Activated CD4-positive, alpha-beta T cell treated with anti-CD3 and anti-CD28 coated beads, Interleukin-2, Interleukin-6, amounts not matched to agents 100 ng/mL and 50 ng/mL, durations not matched to agents 16 hours and 8 hours (primary cell): ENCODE measurements at places on chromosomes 16 and 17.
A peak's percentile ranks its signal among the peaks of the same experiment; 100 is the strongest.

- peak; percentile 97 for DNase-seq
Measured at GRCh38 chr16:57609541-57610401, 18.7 kb upstream of the ADGRG1 start.

DNA sequence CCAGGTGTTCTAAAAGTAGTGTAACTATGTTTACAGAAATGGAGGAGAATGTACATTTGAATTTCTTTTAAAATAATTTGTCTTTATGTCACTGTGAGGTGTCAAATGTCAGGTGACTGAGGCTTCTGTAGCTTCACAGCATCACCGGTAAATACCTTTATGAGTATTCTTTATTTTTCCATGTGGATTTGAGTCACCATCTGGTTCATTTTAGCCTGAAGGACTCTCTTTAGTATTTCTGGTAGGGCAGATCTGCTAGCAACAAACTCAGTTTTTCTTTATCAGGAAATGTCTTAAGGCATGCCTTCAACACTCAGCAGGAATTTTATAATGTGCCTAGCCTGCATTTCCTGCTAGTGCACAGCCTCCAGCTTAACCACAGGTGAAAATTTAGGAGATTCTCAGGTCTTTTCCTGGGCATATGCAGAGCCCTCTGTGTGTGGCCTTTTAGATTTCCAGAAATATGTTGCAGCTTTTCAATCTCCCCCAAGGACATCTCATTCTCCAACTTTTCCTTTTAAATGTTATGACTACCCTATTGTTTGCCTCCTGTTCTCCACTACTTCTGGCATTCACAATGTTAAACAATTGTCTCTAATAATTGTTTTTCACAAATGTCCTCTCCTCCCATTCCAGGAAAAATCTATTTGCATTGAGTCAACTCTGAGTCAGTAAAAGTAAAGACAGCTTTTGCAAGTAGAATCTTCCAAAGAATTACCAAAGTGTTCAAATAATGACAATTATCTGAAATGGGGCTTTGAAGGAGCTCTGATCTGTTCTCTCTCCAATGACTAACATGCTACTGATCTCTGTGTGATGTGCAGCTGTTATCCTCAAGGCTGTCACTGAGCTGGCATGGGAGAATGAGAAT, 239.4 kb upstream of the CPHXL start:
- DNase-seq: no peak

- DNase-seq: no peak
Measured at GRCh38 chr17:73960469-73960868, 243.0 kb upstream of the RPL38 start.

- DNase-seq: peak; percentile 72
Measured at GRCh38 chr17:39239640-39240314, 14.0 kb upstream of the STAC2 start.

DNA sequence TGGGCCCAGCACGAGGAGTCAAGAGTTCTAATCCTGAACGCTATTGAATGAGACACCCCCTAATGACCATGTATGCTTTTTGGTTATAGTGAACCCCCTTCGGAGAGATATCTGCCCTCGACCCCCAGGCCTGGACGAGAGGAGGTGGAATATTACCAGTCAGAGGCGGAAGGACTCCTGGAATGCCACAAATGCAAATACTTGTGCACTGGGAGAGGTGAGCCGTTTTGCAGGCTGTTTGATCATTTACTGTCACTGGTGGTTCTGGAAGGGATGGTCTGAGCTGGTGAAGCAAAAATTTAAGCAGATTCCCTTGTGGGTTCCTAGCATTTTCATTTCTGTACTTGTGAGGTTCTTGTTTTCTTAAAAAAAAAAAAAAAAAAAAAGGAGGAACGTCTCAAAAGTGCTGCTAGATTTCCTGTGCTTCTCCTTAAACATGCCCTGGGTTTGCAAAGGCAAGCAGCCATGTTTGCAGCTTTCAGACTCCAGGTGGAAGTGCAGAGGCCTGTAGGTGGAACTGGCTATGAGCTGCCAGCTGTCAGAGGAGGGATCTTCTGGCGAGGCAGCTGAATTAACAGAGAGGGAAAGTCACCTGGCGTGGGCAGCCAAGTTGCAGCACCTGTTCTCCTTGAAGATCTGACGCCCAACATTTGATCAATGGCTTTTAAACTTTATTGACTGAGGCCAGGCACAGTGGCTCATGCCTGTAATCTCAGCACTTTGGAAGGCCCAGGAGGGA, 3.5 kb downstream of the MARVELD3 start:
- DNase-seq: no peak

- DNase-seq: no peak
Measured at GRCh38 chr17:39745335-39746144, 7.8 kb downstream of the GRB7 start.

DNA sequence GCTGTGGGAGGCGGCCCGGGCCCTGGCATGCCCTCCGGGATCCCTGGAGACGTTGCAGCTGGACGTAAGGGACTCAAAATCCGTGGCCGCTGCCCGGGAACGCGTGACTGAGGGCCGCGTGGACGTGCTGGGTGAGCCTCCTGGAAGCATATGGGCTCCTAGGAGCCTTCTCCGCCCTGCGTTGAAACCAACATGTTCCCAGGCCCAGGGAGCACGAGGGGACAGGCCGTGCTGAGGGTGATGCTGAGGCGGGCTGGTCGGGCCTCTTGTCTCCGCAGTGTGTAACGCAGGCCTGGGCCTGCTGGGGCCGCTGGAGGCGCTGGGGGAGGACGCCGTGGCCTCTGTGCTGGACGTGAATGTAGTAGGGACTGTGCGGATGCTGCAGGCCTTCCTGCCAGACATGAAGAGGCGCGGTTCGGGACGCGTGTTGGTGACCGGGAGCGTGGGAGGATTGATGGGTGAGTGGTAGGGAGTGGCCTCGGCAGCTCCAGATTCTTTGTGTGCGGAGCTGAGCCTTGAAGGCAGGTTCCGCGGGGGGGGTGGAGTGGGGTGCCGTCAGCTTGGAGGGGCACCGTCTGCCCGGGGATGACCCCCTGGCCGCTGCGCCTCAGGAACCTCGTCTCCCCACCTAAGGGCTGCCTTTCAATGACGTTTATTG, 567 bp downstream of the HSD17B1 start:
- DNase-seq: no peak

- no peak for DNase-seq
Measured at GRCh38 chr17:32278815-32279214, 13.2 kb downstream of the RHBDL3 start.

- no peak for DNase-seq
Measured at GRCh38 chr16:63188086-63188771, 1152.0 kb upstream of the CDH8 start.

DNA sequence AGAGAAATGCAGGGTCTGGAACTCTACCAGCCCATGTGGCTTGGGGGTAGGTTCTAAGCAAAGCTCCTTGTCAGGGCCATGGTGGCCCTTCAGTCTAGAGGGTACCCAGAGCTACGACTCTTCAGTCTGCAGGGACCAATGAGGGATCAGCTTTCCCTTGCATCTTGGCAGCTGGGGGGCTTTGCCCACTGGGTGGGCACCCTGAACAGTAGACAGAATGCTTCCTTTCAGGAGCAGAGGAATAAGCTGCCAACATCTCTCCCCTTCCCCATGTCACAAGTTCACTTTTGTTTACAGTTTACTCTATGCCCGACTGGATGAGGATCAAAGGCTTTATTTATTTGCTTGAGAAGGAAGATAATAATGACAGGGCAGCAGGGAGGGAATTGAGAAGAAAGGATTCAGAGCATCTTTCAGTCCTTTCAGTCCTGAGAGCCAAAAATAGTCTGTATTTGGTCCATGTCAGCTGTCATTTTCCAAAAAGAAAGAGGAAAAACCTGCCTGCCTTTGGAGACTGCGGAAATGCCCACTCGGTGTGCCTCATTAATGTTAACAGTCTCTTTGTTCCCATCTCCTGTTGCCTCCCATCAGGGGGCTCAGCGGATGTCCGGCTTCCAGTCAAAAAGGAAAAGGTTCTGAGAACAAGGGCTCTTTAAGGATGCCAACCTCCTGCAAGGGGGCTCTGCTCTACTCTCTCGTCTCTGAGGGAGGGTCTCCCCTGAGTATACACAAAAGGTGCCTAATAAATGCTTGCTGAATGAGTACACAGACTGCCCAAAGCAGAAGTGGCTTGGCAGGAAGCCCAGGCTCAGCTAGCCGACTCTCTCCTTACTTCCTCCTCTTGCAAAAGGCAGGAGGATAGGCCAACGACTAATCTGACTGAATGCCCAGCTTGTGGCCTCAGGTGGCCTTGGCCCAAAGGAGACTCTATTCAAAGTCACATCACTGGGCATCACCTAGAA, 17.1 kb downstream of the TRAF4 start:
- DNase-seq: no peak

DNA sequence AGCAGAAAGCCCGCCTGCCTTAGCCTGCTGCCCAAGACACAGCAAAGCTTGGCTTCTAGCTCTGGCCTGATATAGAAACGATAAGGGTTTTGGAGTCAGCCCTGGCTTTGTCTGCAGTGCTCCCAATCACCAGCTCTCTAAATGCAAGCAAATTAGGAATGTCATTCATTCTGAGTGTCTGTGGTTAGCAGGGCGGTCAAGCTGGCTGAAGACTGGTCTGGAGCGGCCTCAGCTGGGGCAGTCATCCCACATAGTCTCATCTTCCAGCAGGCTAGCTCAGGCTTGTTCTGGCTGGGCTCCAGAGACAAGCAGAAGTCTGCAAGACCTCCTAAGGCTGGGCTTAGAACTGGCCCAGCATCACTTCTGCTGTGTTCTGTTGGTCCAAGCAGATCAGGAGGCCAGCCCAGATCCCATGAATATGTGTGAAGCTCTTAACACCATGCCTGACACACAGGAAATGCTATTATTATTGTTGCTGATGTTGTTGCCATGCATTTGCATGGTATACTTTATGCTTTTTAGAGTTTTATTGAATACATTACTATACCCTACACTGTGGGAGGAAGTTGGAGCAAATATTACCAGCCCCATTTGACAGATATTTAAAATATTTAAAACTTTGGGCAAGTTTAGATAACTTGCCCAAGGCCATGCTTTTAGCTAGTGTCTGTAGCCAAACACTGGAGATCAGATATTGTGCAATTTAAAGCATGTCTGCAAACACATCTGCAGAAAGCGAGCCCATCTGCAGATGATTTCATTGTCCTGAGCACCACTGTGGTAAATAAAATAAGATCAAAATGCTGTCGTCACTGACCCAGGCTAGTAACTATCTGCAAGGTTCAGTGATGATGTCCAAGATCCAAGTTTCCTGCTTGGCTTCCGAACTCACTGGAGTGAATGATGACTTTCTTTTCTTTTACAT, 24.8 kb downstream of the TMC7 start:
- no peak for DNase-seq

- no peak for DNase-seq
Measured at GRCh38 chr17:78868391-78868790, 27.8 kb upstream of the USP36 start.

- DNase-seq: peak; percentile 71
Measured at GRCh38 chr17:43341715-43342588, 56.8 kb upstream of the ARL4D start.

- peak; percentile 62 for DNase-seq
Measured at GRCh38 chr17:74431568-74432423, at the start of gene GPRC5C. Gene GPRC5C, plus strand, starts transcription at chr17:74432088. Its CDS starts 7,689 bp downstream, at chr17:74439777.

GRCh38 chr16:81451753-81452680, 7.4 kb downstream of the CMIP start:
- peak; percentile 59 for DNase-seq

GRCh38 chr16:26959416-26960009, 107.2 kb upstream of the C16orf82 start:
- no peak for DNase-seq

- DNase-seq: peak; percentile 50
Measured at GRCh38 chr17:13016881-13017654, 759 bp downstream of the ELAC2 start.

- no peak for DNase-seq
Measured at GRCh38 chr17:14298221-14298946, 2.5 kb upstream of the HS3ST3B1 start.

- DNase-seq: no peak
Measured at GRCh38 chr17:50332196-50332595, 13.7 kb upstream of the XYLT2 start.

DNA sequence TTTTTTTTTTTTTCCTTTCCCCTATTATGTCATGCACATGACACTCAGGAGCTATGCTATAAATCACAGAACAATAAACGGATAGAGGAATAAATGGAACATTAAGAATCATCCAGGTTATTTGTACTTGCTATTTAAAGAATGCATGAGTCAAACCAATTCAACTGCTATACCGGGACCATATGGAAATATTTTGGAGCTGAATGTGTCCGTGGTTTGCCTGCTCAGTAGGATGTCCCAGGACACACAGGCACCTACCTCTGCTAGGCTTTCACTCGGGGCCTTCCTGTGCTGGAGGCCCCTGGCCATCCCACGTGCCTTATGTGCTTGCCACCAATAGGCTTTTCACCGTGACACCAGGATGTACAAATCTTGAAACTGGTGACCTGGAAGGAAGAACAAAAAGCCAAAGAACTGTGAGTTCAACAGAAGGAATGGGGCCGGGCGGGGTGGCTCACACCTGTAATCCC, 15.3 kb upstream of the SEC14L1 start:
- DNase-seq: no peak

GRCh38 chr16:52834736-52835465, 217.8 kb downstream of the CHD9NB start:
- DNase-seq: no peak

DNA sequence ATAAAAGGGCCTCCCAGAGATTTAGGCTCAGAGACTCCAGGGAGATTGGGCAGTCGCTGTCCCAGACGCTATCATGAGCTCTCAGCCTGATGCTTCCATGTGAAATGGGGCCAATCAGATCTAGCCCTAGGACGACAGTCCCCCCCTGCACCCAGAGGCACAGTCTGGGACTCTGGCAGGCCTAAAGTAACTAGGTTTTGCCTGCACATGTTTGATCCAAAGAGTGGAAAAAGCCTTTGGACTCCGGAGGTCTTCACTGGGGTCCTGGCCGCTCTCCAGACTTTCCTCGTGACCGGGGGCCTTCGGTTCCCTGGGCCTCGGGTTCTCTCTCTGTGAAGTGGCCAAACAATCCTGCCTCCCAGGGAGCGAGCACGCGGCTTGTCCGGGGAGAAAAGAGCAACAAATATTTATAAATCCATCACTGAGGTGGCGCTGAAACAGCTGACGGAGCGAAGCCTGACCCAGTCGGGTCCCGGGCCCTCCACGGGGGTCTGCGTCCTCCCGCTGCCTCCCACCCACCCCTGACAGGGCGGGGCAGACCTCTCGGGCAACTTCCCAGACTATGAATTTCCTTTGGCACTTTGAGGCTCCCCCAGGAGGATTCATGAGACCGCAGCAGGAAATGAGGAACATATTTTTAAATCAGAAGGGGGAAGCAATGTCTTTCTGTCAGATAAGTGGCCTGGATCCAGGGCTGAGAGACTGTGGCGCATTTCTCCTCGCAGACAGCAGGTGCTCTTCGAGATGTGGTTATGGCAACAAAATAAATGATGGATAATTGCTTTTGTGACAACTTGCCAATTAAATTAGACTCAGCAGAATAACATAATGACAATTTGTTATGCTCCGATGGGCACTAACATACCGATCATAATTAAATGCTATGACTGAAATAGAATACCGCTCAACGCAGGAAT, 38.9 kb downstream of the MRPS23 start:
- no peak for DNase-seq
